A172 (cell line): ENCODE measurements at places on chromosomes 7 and 10.
A peak's percentile ranks its signal among the peaks of the same experiment; 100 is the strongest.

- DNase-seq = no peak
Measured at GRCh38 chr10:128064970-128065580, 61.1 kb downstream of the MKI67 start.

DNA sequence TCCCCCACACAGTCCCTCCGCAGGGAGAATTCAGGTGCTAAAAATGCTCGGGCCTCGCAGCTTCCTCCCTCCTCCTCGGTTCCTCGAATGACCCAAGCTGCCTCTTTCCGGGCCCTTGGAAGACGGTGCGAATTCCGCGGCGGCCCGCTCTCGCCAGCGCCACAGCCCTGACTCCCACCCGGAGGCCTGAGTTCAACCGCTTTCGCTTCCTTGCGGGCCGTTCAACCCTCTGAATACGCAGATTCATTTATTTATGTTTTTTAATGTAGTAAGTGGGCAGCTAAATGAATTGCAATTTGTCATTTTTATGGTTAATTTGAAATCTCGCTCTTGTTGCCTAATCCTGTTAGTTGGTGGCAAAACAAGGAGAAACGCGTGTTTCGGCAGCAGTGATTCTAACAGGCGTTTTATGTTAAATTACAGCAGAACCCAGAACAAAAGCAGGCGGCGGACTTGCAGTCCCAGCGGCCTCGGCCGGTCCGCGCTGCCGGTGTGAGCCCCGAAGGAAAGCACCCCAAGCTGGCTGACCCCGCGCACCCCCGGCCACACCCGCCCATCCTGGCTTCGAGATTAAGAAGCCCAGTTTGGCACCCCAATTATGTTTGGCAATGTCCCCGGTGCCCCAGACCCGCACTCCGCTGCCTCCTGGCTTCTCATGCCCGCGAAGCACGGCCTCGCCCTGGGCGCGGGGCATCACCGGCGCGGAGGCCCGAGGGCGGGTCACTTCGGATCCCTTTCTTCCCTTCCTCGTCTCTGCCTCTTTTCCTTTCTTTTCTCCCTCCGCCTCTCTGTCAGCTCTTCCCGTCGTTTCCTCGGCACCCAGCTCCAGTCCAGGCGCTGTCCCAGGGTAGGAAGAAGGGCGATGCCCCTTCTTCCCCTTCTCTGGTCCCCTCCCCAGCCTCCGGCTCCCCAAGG lies 75.9 kb downstream of the INSIG1 start:
- no peak for DNase-seq

GRCh38 chr10:79376751-79377556 lies 29.7 kb downstream of the PPIF start:
- no peak for DNase-seq

GRCh38 chr10:48786606-48787282 lies 102.1 kb downstream of the WDFY4 start:
- DNase-seq = no peak

DNA sequence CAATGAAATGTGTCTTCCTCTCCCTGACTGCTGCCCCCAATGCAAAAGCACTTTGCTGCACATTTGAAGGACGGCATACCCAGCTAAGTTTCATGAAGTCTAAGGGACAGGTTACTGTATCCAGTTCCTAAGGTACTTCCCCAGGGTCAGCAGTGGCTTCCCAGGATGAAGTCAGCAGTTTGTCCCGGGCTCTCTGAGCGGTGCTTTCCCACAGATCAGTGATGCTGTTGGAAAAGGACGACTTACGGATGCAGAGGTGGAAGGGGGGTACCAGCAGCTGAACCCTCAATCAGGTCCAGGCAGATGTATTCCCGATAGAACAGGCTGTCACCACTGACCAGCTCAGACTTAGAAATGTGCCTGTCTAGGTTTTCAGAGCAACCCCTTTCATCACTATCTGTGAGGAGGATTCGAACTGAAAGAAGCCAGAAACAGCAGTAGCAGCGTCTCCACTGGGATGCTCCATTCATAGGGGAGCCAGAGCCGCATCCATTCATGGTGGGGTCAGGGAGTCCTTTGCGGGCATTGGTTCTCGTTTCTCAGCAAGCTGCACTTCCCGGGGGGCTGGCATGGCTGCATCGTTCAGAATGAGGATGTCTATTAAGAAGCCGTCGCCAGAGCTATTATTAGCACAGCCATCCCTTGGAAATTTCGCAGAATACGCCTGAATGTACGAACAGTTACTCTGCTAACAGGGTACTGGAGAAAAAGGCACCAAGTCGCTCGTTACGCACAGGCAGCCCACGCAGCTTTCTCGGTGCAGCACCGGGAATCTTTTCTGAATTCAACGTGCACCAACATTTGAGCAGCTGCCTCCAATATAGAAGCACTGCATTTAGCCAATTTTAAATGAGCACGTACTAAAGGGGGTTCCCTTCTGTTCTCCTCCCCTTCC lies 303.7 kb downstream of the PRPF18 start:
- peak; percentile 66 for DNase-seq

DNA sequence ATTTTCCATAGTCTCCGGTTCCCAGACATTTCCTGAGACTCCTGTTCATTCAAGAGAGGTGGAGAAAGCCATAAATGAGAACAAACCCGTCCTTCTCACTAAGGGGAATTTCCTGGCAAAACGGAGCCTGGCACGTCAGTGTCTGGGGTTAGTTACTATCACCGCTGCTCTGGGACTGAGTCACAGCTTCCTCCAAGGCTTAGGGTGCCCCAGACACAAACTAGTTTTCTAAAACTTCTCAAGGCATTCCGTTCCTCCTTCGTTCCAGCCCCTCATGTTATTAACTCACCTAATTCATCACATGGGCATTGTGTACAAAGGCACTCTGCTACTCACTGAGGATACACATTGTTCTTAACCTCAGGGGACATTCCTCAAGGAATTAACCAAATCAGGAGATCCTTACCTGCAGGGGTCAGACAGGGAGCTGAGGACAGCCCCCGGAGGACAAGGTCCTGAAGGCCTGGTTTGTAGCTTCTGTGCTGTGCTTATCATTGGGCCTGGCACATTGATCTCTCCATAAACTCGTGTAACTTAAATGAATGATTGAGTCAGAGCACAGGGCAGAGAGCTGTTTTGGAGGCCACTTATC lies 103.0 kb upstream of the KLF6 start:
- DNase-seq = peak; percentile 87

DNA sequence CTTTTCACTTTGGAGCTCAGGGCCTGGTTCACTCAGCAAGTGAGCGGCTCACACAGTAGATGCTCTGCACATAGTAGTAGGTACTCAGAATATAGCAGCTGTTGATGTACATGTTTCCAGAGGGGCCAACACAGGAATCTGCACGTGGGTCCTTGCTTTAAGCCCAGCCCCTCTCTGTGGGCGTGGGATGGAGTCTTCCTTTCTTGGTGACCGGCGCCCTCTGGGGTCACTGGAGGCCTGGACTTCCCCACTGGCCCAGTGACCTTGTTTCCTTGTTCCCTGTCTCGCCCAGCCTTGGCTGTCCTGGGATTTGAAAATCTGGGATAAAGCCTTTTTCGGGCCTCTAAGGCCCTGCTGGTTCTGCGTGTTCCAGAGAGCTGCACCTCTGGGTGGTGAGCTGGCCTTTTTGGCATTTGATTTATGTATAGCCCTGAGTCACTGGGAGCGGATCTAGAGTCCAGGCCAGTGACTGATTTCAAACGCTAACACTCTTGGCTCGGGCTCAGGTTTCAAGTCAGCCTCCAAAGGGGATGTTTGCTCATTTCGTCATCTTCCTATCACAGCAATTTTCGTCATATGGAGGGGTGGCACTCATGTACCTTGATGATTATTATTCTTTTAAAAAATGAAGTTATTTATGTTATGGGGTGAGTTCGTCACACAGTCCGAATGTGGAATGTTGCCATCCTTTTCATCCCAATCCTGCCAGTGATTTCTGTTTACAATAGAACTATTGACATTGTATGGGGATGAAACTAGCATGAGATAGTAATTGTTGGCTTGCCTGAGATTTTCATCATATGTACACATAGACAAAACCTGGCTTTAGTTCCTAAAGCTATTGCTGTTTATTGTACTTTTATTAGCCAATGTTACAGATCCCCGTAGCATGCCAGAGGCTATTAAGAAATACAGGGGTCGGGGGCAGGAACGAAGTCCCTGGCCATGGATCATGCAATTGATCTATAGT lies 65.5 kb downstream of the CUX1 start:
- DNase-seq = peak; percentile 100

- DNase-seq = no peak
Measured at GRCh38 chr7:37643876-37644275, 39.7 kb upstream of the GPR141 start.

DNA sequence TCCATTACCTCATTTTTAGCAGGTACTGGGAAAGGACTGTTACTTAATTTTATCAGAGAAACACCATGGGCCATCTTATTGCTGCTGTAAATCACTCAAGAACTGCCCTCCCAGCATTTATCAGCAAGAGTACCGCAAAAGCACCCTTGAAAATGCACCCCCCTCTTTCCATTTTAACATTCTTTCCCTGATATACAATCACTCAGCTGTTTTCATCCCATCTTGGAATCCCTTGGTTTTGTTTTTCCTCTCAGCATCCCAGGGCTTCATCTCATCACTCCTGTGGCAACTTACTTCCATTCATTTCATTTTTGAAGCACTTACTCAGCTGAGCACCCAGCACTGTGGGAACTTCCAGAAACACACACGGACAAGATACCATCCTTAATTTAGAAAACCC lies 36.5 kb downstream of the RAPGEF5 start:
- peak; percentile 29 for DNase-seq

- DNase-seq = no peak
Measured at GRCh38 chr7:14765731-14766130, 136.8 kb downstream of the DGKB start.
